ENCODE measurements at places on chromosomes 7 and 10. TPM values are rescaled to one million over a fixed set of nuclear protein-coding genes. Genes with fewer than 3 reads are reported as not detected.

TAC1 gene
- 10.9 TPM for polyA plus RNA-seq

MYO3A gene
- 1.9 TPM for polyA plus RNA-seq

KCNIP2 gene
- 0.67 TPM for polyA plus RNA-seq

CCL24 gene
- polyA plus RNA-seq, result not detected

HOXA4 gene
- 13.0 TPM for polyA plus RNA-seq

CDK5 gene
- polyA plus RNA-seq, result 21.5 TPM

GRCh38 chr10:126387931-126388911, at the start of gene ADAM12:
Gene ADAM12, minus strand, starts transcription at chr10:126388477. Its CDS starts 332 bp downstream, at chr10:126388145.
- H3K27ac ChIP-seq, result no peak within 1 kb of the TSS
- DNase-seq, result peak; percentile 53
- H3K4me3 ChIP-seq, result peak within 1 kb of the TSS; percentile 56
- no peaks in the 10 kb centered on the region for H3K36me3 ChIP-seq
- H3K4me1 ChIP-seq, result peaks cover 2% of the 10 kb centered on the region
- no peaks in the 10 kb centered on the region for H3K27me3 ChIP-seq

- H3K4me1 ChIP-seq, result no peaks in the 10 kb centered on the region
- no peak overlapping the region for H3K27ac ChIP-seq
- H3K27me3 ChIP-seq, result no peaks in the 10 kb centered on the region
- no peak for DNase-seq
These were observed 16.9 kb upstream of the TSPAN14 start for GRCh38 chr10:80437227-80437626.

- no peaks in the 10 kb centered on the region for H3K27me3 ChIP-seq
- no peaks in the 10 kb centered on the region for H3K4me1 ChIP-seq
- no peak overlapping the region for H3K27ac ChIP-seq
- no peak for DNase-seq
- H3K4me3 ChIP-seq, result no peak overlapping the region
These were observed 64.7 kb upstream of the CTBP2 start for GRCh38 chr10:125225051-125225450.

- no peak overlapping the region for H3K4me3 ChIP-seq
- no peak for DNase-seq
- peaks cover 45% of the 10 kb centered on the region for H3K36me3 ChIP-seq
- H3K27me3 ChIP-seq, result no peaks in the 10 kb centered on the region
These were observed 146.7 kb upstream of the KLF14 start for GRCh38 chr7:130880668-130881067.

- H3K27ac ChIP-seq, result peak within 1 kb of the TSS; percentile 80
- H3K4me3 ChIP-seq, result peak within 1 kb of the TSS; percentile 85
- H3K27me3 ChIP-seq, result no peaks in the 10 kb centered on the region
- H3K4me1 ChIP-seq, result no peaks in the 10 kb centered on the region
- DNase-seq, result peak; percentile 93
- H3K36me3 ChIP-seq, result no peaks in the 10 kb centered on the region
These were observed at the start of gene FKBP9 for GRCh38 chr7:32957326-32958045. Gene FKBP9, plus strand, starts transcription at chr7:32957440. Its CDS starts 134 bp downstream, at chr7:32957574.

GRCh38 chr7:44994877-44995554, 5.0 kb upstream of the CCM2 start:
- H3K27me3 ChIP-seq, result no peaks in the 10 kb centered on the region
- no peak overlapping the region for H3K4me3 ChIP-seq
- H3K4me1 ChIP-seq, result no peaks in the 10 kb centered on the region
- H3K36me3 ChIP-seq, result no peaks in the 10 kb centered on the region

DNA sequence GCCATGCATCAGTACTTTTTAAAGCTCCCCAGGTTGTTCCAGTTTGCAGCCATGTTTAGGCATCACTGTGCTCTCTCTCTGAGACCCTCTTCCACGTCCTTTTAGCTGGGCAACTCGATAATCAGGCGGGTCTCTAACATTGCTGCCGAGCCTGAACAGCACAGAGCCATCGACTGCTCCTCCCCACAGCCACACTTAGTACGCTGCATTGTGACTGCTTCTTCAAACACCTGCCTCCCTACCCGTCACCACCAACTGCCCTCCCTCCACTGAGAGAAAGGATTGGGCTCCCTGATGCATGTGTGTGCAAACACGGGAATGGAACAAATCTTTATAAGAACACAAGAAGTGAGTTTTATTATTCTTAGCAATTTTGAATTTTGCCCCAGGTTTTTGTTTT, 11.4 kb upstream of the TACR2 start:
- no peaks in the 10 kb centered on the region for H3K36me3 ChIP-seq
- H3K27ac ChIP-seq, result no peak overlapping the region
- no peaks in the 10 kb centered on the region for H3K27me3 ChIP-seq
- H3K4me1 ChIP-seq, result peaks cover 6% of the 10 kb centered on the region

DNA sequence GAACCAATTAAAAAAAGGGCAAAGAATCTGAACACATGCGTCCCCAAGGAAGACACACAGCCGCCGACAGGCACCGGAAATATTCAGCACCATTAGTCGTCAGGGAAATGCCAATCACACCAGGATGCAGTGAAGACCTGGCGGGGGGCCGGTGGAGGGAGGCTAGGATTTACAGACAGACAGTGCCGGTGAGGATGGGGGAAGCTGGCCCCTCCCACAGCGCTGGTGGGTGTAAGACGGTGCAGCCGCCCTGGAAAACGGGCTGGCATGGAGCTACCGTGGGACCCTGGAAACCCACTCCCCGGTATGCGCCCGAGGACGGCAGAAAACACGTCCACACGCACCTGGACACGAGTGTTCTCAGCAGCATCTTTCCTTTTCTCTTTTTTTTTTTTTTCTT, 4.8 kb upstream of the ADAP1 start:
- H3K27ac ChIP-seq, result no peak overlapping the region
- peaks cover 5% of the 10 kb centered on the region for H3K4me1 ChIP-seq
- H3K4me3 ChIP-seq, result no peak overlapping the region

DNA sequence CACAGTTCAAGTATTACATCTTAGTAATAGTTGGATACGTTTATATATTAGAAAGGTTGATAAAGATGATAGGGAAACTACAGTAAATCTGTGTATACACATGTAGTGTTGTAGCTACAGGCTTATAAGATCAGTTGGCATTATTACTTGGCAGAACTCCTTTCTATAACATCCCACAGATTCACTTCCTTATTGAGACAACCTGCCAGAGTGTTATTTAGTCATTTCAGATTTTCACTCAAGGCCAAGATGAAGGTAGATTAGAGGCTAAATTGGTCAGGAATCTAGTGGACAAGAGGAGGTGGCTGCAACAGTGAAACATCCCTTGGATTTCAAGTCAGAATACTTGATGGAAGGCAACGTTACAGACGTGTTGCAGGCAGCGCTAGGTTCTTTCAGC, 63.0 kb downstream of the PAPSS2 start:
- H3K4me1 ChIP-seq, result no peaks in the 10 kb centered on the region
- no peak for DNase-seq
- H3K36me3 ChIP-seq, result no peaks in the 10 kb centered on the region
- no peak overlapping the region for H3K27ac ChIP-seq
- no peak overlapping the region for H3K4me3 ChIP-seq

DNA sequence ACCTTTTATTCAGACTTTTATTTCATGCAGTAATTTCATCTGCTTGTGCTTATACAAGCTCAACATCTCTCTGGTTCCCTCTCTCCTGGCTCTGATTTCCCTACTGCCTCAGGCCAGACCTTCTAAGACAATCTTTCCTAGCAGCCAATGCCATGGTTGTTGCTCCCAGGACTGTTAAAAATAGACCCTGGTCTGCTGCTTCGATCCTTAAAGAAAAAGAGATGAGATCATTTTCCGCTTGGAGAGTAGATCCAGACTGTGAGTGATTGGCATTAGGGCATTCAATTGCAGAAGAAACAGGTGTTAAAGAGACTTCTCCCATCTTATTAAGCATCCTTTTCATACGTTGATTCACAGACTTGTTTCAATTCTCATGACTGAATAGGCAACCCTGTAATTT, 68.4 kb upstream of the ITGB1 start:
- H3K4me1 ChIP-seq, result no peaks in the 10 kb centered on the region
- H3K27ac ChIP-seq, result no peak overlapping the region
- DNase-seq, result no peak
- no peaks in the 10 kb centered on the region for H3K27me3 ChIP-seq
- H3K36me3 ChIP-seq, result no peaks in the 10 kb centered on the region

DNA sequence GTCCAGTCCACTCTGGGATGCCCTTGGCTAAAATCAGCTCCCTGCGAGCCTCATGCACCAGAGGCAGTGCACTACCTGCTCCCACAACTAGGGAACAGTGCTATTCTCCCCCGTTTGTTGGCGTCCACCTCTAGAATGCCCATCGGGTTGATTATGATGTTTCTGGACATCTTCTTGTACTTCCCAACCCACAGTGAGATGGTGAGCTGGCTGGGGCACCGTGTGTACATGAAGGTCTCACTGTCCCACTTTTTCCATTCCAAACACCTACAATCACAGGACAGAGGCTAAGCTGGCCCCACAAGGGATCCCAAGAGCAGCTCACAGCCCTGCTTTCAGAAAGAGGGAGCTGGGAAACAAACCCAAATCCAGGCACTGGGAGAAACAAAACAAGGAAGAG, 126.2 kb upstream of the ZNF92 start:
- H3K4me1 ChIP-seq, result no peaks in the 10 kb centered on the region
- no peak for DNase-seq
- H3K27ac ChIP-seq, result no peak overlapping the region
- no peak overlapping the region for H3K4me3 ChIP-seq
- H3K27me3 ChIP-seq, result no peaks in the 10 kb centered on the region
- no peaks in the 10 kb centered on the region for H3K36me3 ChIP-seq

GRCh38 chr7:106155027-106155426, 42.9 kb upstream of the SYPL1 start:
- DNase-seq, result no peak
- no peaks in the 10 kb centered on the region for H3K4me1 ChIP-seq
- H3K36me3 ChIP-seq, result no peaks in the 10 kb centered on the region

DNA sequence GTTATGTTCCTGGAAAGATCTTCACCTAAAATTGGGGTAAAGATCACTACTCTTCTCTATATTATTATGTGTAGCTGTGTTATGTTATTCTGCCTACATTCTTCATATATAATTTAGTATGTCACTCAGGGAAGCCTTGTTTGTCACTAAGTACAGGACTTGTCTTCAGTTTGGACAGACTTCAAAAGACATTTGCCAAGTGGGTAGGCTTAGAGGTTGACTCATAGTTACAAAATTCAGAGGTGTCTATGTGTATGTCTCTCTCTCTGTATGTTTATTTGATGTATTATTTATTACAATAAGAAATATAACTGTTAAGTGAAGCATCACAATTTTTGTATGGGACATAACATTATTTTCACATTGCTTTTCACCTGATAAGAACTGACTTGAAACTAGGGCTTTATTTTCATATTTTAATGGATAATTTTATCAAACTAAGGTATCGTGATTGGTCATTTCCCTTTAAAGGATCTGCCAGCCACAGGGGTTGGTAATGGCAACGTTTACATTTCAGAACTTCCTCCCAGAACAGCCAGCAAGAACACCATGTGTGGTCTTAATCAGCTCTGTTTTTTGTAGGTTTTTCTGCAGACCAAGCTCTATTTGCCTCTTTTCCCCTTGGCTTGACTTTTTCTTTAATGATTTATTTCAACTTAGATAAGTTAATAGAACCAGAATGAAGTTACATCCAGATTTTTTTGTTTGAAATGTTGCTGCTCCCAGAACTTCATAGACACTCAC, 262.1 kb upstream of the CACNA2D1 start:
- H3K27ac ChIP-seq, result no peak overlapping the region
- H3K36me3 ChIP-seq, result no peaks in the 10 kb centered on the region
- no peaks in the 10 kb centered on the region for H3K27me3 ChIP-seq
- H3K4me1 ChIP-seq, result no peaks in the 10 kb centered on the region
- no peak for DNase-seq

DNA sequence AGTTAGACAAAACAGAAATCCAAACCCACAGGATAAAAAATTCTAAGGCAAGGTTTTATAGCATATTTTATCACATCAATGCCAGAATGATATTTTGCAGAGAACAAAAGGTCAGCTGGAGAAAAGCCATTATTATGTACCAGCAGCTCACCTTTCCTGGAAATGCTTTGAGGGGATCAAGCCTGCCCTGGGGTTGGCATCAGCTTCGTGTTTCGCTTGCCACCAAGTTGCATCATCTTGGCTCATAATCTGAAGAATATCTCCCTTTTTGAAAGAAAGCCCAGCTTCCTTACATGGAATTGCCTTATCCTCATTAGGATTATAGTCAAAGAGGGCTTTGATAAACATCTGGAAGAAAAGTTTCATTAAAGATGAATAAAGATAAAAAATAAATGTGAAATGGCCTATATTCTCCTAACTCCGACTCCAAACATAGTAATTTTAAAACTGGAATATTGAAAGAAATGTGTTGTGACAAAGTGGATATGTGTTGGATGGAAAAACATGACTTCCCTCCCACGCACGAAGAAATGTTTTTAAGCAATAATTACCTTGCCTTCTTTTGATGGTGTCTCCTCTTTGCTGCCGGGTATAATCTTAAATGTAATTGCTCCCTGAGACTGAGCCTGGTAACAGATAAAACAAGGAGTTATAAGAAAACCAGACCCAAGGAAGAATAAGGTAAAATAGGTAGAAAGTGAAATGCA, 121.3 kb upstream of the ODAD2 start:
- H3K36me3 ChIP-seq, result no peaks in the 10 kb centered on the region
- no peaks in the 10 kb centered on the region for H3K27me3 ChIP-seq
- no peak overlapping the region for H3K4me3 ChIP-seq
- no peak for DNase-seq
- H3K4me1 ChIP-seq, result no peaks in the 10 kb centered on the region

DNA sequence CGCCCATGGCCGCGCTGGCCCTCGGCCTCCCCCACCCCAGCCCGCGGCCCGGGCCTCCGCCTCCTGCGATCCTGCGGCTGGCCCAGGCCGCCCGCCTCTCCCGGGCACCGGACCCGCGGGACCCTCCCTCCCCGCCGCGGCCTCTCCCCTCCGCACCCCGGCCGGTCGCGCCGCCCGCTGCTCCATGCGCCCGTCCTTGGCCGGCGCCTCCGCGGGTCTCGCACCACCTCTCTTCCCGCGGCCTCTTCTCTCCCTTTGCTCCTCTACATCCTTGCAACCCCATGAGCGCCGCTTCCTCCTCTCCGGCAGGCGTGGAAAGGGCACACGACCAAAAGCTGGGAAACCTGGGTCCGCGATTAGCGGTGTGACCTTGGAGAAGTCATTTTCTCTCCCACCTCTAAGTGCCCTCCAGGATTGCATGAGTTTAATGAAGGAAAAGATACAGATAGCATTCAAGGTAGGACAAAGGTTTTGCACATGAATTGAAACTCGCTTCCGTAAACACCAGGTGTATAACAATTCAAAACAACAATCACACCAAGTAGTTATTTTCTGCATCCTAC, 448 bp upstream of the SRPK2 start:
- peak overlapping the region; percentile 60 for H3K4me3 ChIP-seq
- H3K36me3 ChIP-seq, result no peaks in the 10 kb centered on the region
- no peaks in the 10 kb centered on the region for H3K27me3 ChIP-seq
- DNase-seq, result peak; percentile 83
- H3K4me1 ChIP-seq, result no peaks in the 10 kb centered on the region
- no peak overlapping the region for H3K27ac ChIP-seq

Measured in kidney (tissue), 22 donors.